ENCODE measurements at places on chromosomes 7 and 10.

GRCh38 chr10:77898323-77899079 lies 28.1 kb downstream of the DLG5 start:
- DNase-seq: peak; percentile 93

DNA sequence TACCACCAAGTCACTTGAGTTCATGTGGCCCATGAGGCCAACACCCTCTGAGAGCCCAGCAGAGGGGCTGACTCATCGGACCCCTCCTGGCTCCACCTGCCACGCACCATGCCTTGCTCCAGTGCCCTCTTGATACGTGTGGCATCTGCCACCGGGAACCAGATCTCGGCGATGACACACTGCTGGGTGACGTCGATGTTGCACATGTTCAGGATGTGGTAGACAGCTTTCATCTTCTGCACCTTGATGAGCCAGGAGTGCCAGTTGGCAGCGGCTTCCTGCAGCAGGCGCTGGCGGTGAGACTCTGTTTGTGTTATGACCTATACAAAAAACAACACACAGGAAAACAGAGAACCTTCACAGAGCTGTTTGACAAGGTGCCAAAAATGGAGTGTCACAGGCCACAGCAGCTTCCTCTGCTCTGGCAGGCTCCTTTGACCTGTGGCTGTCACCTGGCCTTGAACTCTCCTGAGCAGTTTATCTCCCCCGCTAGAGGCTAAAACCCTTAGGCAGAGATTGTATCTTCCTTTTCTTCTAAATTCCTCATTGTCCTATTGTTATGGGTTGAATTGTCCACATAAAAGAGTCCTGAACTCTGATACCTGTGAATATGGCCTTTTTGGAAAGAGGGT lies 45.2 kb upstream of the TMEM213 start:
- DNase-seq: peak; percentile 11

DNA sequence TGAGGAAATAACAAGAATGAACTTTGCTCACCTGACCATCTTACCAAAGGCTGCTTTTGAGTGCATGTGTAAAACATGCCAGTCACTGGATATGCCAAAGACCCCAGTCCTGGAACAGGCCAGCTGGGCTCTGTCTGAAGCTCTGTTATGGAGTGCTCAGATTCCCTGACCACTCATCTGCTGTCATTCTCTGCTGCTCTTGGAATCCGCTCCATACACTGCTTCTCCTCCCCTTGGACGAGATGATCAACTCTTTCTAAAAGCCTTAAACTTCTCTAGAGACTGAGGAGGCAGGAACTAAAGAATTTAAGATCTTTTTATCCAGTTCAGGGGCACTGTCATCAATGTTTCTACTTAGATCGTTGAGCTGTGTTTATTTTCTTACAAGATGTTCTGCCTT lies 100.2 kb downstream of the SPAG6 start:
- DNase-seq: no peak

DNA sequence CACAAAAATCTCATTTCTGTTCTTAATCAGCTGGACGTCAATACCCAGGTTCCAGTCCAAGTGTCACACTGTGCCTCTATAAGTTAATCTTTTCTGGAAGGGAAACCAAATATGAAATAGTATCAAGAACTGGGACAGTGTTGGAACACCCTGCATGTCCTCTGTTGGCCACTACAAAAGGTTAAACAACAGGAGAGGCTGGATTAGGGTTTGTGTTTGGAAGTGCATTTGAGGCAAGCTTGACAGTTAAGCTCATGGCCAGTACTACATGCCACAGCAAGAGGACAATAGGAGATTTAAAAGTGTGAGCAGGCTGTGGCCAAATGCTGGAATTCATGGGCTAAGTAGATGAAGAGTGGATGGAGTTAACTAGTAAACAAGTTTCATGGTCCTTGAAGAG lies 751.5 kb downstream of the AUTS2 start:
- no peak for DNase-seq

DNA sequence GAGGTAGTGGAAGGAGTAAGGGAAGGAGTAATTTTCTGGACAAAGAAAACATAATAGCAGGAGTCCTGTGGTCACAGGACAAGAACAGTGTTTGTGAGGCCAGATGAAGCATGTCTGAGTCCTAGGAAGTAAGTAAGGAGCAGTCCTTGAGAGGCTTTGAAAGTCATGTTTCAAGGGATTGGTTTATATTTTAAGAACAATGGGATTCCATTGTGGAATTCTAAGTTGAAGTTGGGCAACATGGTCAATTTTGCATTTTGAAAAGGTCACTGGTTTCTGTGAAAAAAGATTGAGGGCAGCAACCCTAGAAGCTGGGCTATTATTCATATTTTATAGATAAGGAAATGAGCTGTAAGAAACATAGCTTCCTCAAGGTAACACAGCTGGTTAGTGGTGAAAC lies 10.8 kb upstream of the SLC25A28 start:
- no peak for DNase-seq

DNA sequence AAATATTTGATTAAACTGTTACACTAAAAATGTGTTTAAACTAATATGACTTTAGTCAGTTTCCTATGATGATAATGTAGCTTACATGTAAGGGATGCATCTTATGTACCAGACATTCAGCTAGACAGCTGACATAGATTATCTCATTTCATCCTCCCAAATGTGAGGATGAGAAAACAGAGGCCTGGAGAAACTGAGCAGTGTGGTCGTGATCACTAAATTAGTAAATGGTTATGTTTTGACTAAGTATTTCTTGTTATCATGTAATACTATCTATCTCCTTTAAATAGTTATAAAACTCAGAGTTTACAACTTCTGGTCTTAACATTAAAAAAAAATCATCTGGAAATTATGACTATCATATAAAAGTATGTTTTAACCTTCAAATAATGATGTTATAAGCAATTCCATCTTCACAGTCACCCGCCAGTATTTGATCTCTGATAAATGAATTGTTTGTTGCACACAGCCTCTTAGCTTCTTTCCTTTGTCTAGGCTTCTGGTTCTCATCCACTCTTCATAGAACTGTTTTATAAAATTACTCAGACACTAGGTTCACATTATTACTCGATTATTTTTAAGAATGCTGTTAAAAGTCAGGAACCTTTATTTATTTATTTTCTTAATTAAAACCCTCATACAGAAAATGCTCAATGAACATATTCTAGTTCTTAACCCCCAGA lies 33.6 kb upstream of the HDAC9 start:
- no peak for DNase-seq

DNA sequence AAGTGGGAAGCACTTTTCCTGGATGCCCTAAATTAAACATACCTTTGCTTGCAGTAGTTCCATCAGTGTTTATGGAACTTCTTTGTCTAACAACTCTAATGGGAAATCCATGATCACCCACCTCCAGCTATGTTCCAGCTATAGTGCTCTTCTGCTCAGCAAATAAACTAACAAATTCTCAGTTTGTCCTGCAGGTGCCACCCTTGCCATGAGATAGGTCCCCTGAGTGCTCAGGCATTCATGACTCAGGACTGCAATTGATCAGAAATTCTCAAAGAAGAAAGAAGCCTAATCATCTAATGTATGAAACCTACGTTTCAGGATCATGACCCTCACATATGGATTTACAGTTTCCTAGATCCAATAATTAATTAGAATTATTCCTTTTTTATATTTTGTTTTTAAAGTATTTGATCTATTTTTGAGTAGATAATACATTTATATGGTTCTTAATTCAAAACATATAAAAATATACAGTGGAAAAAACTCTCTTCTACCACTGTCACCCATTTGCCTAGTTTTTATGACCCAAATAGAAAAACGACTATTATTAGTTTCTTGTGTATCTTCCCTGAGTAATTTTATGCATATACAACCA lies 48.7 kb upstream of the DYNC1I1 start:
- DNase-seq: peak; percentile 17

DNA sequence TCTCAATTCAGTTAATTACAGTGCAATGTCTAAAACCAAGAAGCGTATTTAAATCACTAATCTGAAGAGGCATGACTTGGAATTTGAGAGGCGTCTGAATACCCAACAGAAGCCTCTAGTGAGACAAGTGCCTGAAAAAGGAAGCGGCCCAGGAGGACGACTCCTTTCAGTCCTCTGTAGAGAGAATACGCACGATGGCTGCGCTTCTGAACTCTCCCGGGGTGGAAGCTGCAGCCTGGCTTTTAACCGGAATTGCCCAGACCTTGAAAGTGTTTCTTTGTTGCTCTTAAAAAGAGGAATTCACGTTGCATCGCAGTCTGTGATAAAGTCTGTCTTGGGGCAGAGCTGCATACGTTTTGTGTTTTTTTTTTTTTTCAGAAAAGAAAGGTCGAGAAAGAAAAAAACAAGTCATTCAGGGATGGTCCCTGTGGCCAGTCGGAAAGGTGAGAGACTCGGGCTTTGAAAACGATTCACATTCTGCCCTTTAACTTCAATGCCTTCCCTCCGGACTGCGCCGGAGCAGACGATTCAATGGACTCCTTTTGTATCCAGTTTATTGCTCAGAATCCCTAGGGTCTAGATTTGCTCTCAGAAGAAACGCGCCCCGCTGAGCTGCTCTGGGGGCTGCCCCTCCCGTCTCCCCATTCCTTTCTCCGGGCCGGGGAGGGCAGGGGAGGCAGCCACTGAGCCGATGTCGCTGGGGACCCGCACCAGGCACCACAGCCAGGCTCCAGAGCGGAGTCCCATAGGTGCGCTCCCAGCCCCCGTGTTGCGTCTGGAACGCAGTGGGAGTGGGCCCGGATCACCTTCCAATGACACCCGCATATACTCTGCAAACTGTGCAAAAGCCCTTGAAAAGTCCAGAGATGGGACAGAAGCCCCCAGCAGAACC lies 994 bp upstream of the PTF1A start:
- DNase-seq: no peak

GRCh38 chr7:106462365-106462859 lies 177.6 kb upstream of the NAMPT start:
- DNase-seq: no peak

- peak; percentile 72 for DNase-seq
Observed at GRCh38 chr7:41940760-41941343, 238.0 kb upstream of the INHBA start.

- no peak for DNase-seq
Observed at GRCh38 chr7:33593611-33594010, 311.7 kb upstream of the BMPER start.

DNA sequence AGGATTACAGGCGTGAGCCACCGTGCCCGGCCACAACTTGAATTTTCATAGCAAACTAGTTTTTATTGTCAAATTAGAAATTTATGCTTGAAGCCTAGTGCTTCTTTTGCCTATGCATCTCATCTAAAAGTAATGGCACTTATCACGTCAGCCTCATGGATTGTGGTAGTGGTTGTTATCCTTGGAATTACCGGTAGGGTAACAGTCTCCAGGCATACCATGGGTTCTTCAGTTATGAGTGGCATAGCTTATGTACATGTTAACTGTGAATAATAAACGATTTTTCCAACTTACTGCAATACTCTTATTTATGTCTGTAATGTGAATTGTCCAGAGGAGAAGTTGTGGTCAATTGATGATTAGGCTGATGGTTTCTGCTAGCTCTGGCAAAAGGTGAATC lies 63.1 kb downstream of the BMPR1A start:
- DNase-seq: no peak

DNA sequence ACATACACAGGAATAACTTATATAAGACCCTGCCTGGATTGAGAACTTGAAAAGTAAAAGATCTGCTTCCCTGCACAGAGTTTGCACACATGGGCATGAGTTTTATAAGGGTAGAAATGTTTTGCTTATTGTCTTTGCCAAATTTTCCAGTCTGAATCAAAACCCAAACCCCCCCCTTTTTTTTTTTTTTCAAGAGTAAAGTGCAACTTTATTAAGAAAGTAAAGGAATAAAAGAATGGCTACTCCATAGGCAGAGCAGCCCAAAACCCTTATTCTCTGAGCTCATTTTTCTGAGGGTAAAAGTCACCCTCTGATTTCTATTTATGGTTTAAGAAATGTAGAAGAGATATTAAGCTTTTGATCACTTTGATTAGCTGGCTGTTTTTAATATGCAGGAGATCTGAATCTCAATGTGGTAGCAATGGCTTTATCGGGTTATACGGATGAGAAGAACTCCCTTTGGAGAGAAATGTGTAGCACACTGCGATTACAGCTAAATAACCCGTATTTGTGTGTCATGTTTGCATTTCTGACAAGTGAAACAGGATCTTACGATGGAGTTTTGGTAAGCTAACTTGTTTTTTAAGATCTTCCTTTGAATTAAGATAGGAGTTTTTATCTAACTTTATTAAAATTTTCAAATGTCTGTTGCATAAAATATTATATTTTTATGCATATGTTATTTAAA lies 18.7 kb downstream of the MIOS start:
- DNase-seq: no peak

Data from prostate gland (tissue), 2 donors.